ENCODE measurements at places on chromosomes 7 and 10. TPM values are rescaled to one million over a fixed set of nuclear protein-coding genes. Genes with fewer than 3 reads are reported as not detected.

DNA sequence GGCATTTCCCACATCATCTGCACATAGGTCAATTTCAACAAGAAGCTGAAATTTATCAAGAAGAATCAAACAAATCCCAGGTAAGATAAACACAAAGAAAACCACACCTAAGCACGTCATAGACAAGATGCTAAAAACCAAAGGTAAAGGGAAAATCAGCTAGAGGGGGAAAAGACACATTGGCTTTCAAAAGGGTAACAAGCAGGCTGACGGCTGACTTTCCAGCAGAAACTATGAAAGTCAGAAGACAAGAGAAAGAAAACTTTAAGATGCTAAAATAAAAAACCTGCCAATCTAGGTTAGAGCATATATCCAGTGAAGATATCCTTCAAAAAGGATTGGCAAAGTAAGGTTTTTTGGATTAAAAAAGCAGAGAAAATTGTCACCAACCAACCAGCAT, 59.9 kb upstream of the RHEB start:
- DNase-seq, result no peak

GRCh38 chr10:9634466-9634865, 1383.2 kb upstream of the CELF2 start:
- no peak for DNase-seq

GRCh38 chr7:8434290-8435002, 1.0 kb downstream of the NXPH1 start:
- no peak for DNase-seq

DNA sequence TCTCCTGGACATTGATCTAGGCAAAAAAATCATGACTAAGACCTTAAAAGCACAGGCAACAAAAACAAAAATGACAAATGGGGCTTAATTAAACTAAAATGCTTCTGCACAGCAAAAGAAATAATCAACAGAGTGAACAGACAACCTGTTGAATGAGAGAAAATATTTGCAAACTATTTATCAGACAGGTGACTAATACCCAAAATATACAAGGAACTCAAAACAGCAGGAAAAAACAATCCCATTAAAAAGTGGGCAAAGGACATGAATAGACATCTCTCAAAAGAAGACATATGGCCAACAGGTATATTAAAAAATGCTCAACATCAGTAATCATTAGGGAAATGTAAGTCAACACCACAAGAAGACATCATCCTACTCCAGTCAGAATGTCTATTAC, 166.8 kb downstream of the MTERF1 start:
- no peak for DNase-seq

GRCh38 chr10:34137955-34138354, 677.1 kb downstream of the PARD3 start:
- no peak for DNase-seq

- no peak for DNase-seq
Measured at GRCh38 chr10:109929501-109930219, 6.3 kb upstream of the XPNPEP1 start.

- no peak for DNase-seq
Measured at GRCh38 chr7:78317371-78317770, 518.8 kb downstream of the PHTF2 start.

DNA sequence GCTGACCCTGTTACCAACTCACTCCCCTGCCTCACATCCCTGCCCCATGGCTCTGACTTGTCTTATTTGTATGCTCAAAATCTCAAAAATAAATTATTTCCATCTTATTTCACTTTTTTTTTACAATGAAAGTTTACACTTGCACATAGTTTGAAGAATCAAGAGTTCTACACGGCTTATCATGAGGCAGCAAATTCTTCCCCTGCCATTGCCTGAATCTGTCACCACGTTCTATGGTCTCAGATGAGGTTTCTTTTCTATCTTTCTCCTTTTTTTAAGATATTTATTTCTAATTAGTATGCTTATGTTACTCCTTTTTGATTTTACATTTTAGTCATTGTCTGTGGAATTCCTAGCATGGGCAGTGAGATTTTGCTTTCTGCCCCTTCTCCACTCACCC, 28.4 kb downstream of the ARHGAP22 start:
- DNase-seq, result no peak

GRCh38 chr7:143367972-143368371, 5.5 kb upstream of the FAM131B start:
- DNase-seq, result no peak

GRCh38 chr10:93463723-93464476, 18.2 kb downstream of the MYOF start:
- DNase-seq, result no peak

DNA sequence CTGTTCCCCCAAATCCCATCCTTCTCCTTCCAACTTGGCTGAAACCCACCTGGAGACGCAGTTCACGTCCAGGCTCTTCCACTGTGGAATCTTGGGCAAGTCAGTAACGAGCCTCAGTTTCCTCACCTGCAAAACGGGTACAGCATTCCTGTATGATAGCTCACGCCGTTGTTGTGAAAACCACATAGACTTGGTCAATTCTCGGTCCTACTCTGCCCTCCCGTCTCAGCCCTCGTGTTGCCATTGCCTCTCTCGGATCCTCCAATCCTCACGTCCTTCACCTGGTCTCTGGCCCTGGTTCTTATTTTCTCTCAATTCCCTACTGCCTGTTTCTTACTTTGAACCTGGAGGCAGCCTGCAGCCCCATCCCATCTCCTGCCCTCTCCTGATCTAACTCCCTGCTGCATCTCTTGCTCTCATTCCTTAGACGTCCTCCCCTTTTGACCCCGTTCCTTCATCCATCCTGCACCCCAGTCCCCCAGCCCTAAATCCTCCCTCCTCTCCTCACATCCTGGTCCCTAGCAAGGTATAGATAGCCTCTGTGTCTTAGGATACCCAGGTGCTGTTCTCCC, 2.0 kb upstream of the MUC12 start:
- no peak for DNase-seq

DNA sequence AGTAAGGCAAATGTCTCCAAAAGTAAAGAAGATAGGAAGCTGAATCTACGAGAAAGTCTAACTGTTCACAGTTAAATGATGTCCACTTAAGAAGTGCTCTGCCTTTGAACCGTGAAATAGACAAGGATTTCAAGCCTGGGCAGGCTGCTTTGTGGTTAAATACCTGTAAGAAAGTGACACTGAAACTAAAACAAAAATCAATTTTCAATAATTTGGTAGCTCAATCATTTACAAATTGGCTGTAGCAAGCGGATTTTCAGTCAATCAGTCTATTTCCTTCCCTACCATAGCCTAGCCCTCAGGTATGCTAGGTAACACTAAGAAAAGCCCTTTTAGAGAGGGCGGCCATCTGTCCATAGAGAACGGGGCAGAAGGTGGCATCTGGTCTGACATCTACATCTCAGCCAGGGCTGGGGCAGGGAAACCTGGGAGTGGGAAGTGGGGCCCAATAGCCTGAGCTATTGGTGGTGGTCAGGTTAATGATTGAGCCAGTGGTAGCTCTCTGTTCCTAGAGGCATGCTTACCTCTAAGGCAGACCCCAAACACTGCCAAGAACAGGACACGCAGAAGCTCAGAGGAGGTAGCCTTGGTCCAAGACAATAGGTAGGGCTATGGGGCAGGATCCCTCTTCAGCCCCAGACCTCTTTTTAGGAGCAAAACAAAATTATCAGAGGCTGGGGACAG, 223.2 kb downstream of the CCSER2 start:
- no peak for DNase-seq

GRCh38 chr7:71718563-71718962, 586.6 kb downstream of the GALNT17 start:
- DNase-seq, result no peak

DNA sequence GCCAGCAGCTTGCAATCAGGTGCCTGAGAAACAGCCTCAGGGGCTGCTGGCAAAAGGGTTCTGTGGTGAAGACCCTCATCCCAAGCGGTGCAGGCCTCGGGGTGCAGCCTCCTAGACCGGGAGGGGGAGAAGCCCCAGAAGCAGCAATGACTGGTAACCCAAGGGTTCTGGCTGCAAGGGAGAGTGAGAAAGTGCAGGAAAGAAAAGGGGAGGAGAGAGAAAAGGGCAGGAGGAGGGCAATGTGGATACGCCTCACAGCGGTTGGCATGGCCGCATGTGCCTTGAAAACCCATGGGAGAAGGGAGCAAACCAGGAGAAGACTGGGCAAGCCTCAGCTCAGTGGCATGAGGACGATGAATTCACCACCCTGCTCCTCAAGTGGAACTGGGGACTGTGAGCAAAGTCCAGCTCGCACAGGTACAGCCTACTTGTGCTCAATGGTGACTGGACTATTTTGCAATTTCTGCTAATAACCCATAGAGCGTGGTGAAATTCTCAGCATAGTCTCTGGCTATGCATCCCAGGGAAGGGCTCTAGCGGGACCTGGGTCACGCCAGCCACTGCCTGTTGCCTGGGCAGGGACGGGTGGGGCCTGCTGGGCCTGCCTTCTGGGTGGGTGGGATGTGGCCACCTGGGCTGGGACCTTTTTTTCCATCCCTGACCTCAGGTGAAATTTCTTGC, 6.2 kb downstream of the CLRN3 start:
- DNase-seq, result no peak

DNA sequence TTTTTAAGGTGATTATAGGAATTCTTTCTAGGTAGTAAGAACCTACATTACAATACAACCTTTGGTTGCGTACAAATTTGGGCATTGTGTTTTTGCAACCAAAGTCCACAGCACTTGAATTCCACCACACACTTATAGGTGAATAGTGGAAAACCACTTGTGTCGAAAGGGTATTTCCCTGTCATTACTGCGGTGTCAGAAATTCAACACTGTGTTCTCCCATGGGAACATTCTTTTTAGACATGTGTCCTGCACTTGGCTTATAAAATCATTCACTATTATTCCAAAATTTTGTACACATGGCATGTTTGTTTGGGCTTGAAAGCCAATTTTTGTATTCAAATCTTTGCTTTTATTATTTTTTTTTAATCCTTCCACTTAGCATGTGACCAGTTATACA, 333.7 kb downstream of the PRPF18 start:
- DNase-seq, result no peak

- DNase-seq, result no peak
Measured at GRCh38 chr10:111129363-111129762, 52.5 kb downstream of the ADRA2A start.

DNA sequence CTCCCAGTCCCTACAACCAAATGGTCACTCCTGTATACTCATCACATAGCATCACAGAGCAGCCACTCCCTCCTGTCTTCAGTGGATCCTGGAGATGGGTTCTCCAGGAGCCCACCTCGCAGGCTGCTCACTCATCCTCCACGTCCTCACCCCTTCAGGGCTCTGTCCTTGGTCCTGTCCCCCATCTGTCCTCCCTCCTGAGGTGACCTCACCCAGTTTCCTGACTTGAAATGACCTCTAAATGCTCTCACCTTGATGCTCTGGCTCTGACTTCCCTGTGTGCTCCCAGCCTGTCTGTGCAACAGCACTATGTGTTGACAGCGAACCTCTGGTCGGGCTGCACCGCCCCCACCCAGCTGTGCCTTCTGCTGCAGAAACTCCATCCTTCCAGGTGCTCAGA, 2.1 kb upstream of the PPP2R2D start:
- DNase-seq, result no peak

DNA sequence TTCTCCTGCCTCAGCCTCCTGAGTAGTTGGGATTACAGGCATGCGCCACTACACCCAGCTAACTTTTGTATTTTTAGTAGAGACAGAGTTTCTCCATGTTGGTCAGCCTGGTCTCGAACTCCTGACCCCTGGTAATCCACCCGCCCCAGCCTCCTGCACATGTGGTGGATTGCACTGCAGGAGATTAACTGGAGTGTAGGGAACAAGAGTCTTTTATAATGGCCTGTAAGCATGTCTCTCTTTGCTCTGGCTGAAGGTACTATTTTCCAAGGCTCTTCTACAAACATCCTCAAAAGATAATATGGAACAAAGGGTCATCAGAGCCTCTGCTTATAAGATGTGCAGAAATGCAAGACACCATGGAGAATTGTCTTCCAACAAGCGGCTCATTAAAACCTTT, 3.2 kb downstream of the TOMM7 start:
- DNase-seq, result no peak

- DNase-seq, result no peak
Measured at GRCh38 chr7:133429371-133429770, 176.5 kb downstream of the EXOC4 start.

- no peak for DNase-seq
Measured at GRCh38 chr10:51659344-51659743, 40.1 kb downstream of the CSTF2T start.

- peak; percentile 3 for DNase-seq
Measured at GRCh38 chr10:105950410-105950809, 1214.1 kb downstream of the SORCS1 start.

GRCh38 chr10:125926247-125926646, 29.9 kb downstream of the FANK1 start:
- DNase-seq, result no peak

GRCh38 chr7:107922886-107923285, 31.9 kb downstream of the DLD start:
- no peak for DNase-seq

GRCh38 chr7:75740846-75741497, 2.2 kb upstream of the HIP1 start:
- no peak for DNase-seq

- DNase-seq, result no peak
Measured at GRCh38 chr7:105866102-105866801, 10.1 kb downstream of the ATXN7L1 start.

DNA sequence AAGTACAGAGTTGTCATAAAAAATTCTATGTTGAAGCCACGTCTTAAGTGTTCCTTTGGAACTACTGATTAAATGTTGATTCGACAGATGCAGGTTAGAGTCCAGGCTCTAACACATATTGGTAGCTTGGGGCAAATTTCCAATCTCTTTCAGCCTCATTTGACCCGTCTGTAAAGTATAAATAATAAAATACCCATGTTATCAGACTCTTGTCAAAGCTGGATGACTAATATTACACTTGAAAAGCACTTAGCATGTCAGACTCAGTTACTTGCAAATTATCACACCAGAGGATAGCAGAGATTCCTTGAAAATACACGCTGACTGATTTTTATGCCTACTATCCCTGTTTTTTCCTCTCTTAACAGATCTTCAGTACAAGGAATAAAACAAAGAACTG, 18.1 kb upstream of the MACC1 start:
- no peak for DNase-seq

- no peak for DNase-seq
Measured at GRCh38 chr7:95700917-95701316, 71.4 kb upstream of the DYNC1I1 start.

GATAD1 gene
- total RNA-seq, result 15.1 TPM

NEUROD6 gene
- total RNA-seq, result not detected

FOXP2 gene
- total RNA-seq, result not detected

WIPF3 gene
- not detected for total RNA-seq

PSMC2 gene
- 170 TPM for total RNA-seq

NXPH1 gene
- not detected for total RNA-seq

ORAI2 gene
- total RNA-seq, result 46.2 TPM

ASB15 gene
- total RNA-seq, result not detected

TRIM73 gene
- total RNA-seq, result 1.1 TPM
